Stimulated activated CD4-positive, alpha-beta T cell treated with anti-CD3 and anti-CD28 coated beads, Interleukin-12 subunit alpha, Interleukin-12 subunit beta, amount 100 ng/mL, for 48 hours (primary cell): ENCODE measurements at places on chromosomes 4 and X.
A peak's percentile ranks its signal among the peaks of the same experiment; 100 is the strongest.

GRCh38 chr4:109327641-109328040, 25.2 kb upstream of the COL25A1 start:
- no peak for DNase-seq

DNA sequence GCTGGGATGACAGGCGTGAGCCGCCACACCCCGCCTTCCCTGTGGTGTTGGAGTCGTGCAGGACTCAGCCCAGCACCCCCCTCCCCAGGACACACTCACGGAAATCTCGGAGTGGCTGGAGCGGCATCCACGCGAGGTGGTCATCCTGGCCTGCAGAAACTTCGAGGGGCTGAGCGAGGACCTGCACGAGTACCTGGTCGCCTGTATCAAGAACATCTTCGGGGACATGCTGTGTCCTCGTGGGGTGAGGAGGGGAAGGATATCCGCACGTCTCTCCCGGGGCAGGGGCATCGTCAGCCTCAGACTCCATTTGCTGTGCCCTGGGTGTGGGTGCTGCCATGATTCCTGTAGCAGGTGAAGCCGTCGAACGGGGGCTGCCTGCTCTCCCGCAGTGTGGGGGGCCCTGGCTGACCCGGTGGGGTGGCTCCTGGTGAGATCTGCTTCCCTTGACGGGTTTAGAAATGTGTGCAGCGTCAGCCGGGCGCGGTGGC, 10.3 kb downstream of the PLCXD1 start:
- DNase-seq: no peak

GRCh38 chrX:133921764-133922389, 63.5 kb downstream of the GPC3 start:
- DNase-seq: no peak

DNA sequence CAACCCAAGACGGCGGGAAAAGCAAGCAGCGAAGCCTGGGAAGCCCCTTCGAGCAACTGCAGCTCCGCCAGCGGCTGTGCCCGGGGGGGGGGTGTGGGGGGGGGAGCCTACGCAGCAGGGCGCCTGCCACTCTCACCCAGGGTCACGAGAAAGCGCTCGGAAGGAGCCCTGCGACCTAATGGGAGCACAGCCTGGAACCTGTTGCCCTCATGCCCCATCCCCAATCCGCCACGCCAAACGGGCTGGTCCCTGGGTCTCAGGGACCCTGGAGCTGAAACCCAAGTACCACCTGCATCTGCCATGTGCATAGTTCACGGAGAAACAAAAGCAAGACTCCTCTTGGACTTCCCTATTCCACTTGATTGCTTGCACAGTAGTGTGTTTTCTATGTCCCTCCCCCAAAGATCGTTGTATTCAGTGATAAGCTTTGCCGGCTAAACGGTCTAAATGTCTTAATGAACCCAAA, 359 bp upstream of the GAB3 start:
- DNase-seq: no peak

GRCh38 chr4:70704215-70704930, 16.0 kb downstream of the UTP3 start:
- no peak for DNase-seq

DNA sequence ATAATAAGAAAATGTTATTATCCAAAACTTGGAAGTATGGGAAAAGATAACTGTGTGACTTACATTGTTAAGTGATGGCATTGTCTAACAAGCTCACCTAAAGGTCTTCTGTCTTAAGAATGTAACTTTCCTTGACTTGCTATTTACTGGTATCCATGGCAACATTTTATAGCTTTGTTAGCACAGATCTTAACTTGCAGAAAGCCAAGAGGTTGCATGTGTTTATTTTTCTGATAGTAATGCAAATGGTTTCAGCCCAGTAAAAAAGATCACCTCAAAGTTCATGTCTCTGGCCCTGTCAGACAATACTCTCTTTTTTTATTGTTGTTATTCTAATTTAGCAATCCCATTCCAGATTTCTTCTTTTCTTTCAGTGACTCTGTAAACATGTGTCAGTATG, 425.3 kb downstream of the SPRY1 start:
- DNase-seq: no peak

DNA sequence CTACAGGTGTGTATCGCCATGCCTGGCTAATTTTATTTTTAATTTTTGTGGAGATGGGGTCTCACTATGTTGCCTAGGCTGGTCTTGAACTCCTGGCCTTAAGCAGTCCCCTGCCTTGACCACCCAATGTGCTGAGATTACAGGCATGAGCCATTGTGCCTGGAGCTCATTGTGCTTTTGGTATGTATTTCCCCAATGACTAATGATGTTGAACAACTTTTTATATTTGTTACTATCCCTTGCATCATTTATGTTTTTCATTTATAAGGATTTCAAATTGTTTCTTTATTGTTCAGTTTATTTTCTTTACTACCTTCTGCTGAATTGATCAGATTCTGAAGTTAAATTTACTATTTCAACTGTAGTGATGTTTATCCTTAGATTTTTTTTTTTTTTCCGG, 199.7 kb downstream of the CEP135 start:
- no peak for DNase-seq

DNA sequence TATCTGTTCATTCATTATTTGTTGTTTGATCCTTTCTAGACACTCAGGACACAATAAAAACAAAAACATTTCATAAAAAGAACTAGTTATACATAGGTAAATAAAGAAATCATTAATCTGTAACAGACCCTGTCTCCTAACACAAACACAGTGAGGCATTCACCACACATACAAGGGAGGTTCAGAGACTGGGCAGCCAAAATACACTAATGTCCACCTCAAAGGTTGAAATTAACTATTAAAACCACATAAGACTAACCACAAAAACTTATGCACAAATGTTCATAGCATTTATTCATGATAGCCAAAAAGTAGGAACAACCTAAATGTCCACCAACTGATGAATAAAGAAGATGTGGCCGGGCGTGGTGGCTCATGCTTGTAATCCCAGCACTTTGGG, 7.8 kb downstream of the PAPSS1 start:
- no peak for DNase-seq

GRCh38 chr4:137677863-137678262, 145.6 kb upstream of the PCDH18 start:
- no peak for DNase-seq

- DNase-seq: no peak
Observed at GRCh38 chr4:7757501-7758471, 181.9 kb downstream of the AFAP1 start.

DNA sequence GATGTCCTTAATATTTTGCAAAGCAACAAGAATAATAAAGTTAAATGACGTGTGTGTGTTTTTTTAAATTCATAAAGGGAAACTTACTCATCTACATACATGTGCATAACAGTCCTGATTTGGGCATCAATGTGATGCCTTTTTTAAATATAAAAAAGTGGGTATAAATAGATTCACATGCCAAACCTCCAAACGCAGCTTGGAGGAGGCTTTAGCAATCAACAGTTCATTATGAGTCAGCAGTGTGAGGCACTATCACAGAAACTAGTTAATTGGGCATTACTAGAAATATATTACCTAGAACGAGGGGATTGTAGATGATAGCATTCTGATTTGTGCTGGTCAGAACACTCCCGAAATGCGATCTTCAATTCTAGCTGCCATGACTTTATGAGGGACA, 115.1 kb downstream of the HS6ST2 start:
- DNase-seq: no peak

DNA sequence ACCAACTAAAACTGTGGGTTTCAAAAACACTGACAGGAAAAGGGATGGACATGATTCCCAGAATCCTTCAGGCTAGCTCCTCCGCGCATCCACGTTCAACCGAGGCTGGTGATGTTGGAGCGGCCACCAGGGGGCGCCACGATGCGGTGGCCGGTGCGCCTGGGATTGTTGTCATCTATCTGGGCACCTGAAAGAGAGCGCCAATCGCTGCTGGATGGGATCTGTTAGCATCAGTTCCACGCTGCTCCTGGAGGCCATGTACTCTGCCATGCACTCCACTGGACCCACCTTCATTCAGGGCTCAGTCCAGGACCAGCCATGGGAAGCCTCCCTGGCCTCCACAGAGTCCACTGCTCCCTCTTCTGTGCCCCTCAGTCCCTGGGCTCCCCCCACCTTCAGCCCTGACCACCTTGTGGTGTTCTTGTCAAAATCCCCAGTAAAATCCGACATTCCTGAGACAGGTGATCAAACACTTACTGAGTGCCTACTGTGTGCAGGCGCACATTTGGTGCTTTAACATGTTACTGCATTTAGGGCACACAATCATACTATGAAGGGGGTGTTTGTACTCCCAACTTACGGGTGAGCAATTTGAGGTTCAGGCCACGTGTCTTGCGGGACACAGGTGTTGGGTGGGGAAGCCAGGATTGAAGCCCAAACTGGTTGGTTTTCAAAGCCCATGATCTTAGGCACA, 71.1 kb downstream of the CRMP1 start:
- DNase-seq: no peak

GRCh38 chr4:155973639-155974475, 20.2 kb upstream of the CTSO start:
- no peak for DNase-seq

GRCh38 chr4:2461246-2461960, 7.5 kb upstream of the RNF4 start:
- no peak for DNase-seq

- no peak for DNase-seq
Observed at GRCh38 chr4:127151941-127152340, 480.8 kb upstream of the INTU start.

DNA sequence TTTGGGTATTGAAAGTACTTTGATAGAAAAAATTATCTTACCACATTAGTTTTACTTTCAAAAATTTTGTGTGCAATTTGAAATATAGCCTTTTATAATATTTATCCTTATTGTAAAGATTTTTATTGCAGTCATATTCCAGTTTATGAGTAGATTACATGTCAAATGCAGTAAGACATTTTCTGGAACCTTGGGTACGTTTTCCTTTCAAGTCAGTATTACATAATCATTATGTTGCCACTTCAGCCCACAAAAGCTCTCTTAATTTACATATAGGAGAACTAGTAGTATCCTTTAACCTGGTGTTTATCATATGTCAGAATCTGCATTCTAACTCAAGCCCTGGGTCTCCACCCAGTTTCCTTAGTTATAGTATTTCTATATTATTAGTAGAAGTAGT, 98.5 kb downstream of the CENPC start:
- DNase-seq: no peak

GRCh38 chr4:11440481-11441193, 11.9 kb upstream of the HS3ST1 start:
- DNase-seq: no peak

- DNase-seq: no peak
Observed at GRCh38 chrX:77398330-77398954, 48.7 kb upstream of the FGF16 start.

- DNase-seq: no peak
Observed at GRCh38 chr4:41359422-41359775, 102.7 kb downstream of the UCHL1 start.

- DNase-seq: no peak
Observed at GRCh38 chrX:46838486-46838870, 1.6 kb downstream of the RP2 start.

- no peak for DNase-seq
Observed at GRCh38 chr4:48962636-48963035, 23.4 kb upstream of the CWH43 start.

- no peak for DNase-seq
Observed at GRCh38 chrX:132004728-132005127, 18.4 kb upstream of the STK26 start.

DNA sequence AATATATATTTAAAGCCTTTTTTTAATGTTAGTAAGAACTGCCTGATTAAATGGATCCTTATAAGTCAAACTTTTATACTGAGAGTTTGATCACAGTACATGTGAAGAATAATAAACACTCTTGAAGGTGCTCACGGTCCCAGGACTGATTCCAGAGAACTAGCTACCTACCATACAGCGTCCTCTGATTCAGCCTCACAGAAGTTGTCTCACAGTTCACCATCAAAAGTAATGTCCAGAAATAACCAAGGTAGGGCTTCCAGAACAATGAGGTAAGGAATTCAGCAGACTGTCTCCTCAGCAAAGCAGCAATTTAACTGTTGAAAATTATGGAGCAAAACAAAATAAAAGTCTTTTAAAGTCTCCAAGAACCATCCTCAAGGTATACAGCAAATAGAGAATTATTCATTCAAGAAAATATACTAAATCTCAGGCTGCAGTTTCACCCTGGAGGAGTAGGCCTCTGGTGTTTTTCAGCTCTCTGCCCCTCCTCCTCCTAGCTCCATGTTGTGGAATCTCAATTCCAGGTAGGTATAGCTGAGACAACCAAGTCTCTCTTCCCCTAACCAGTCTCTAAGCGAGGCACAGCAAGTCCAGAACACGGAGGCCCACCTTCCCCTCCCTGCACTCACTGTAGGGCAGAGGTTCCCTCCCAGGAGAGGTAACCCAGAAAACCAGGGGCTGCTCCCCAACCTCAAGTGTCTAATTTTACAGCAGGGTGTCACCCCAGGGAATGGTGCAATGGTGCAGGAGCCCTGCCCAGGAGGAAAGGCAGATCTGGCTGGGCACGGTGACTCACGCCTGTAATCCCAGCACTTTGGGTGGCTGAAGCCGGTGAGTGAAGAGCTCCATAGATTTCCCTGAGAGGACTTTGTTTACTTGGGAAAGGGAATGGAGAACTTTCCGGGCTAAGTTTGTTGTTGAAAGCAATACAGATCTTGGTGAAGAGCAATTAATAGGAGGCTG, 28.6 kb downstream of the FAM241A start:
- DNase-seq: no peak

DNA sequence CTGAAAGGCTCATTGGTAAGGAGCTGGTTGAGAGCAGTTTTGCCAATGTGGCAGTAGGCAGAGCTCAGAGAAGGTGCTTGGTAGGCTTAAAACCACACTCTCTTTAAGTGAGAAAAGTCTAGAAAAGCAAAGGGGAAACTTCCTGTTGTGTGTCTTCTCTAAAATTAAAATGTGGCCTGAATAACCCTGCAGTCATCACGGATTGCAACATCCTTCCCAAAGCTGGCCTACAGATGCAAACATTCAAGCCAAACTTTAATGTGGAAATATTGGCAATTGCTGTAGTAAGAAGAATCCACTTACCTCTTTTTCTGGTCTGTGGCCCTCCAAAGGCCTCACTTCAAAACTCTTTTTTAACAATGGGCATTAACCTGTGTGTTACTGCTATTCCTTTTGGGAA, 348.5 kb downstream of the OPHN1 start:
- DNase-seq: no peak

DNA sequence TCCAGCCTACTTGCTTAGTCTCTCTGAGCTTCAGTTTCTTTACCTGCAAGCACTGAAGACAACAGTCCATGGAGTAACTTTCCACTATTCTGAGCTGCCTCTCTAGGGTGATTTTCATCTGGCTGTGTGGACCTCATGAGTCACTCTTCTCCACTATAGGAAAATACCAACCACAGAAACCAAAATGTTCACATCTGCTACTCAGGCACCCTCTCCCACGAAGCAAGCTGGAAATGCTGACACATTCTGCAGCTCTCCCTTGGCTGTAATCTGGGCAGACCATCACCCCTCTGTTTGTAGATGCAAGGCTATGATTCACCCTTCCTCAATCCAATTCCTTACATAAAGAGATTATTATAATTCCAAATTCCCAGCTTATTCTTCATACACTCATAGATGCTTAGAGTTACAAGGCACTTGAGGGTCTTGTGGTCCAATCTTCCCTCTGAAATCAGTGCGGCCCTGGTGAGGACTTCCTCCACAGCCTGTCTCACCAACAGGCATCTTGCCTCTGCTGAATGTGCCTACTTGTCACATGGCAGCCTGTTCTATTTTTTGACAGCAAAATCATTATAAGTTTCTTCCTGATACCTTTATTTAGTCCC, 97.0 kb upstream of the LNX1 start:
- DNase-seq: peak; percentile 40

GRCh38 chr4:13530823-13531624, 13.3 kb downstream of the NKX3-2 start:
- DNase-seq: no peak

GRCh38 chr4:142405695-142406498, 440.2 kb downstream of the INPP4B start:
- no peak for DNase-seq

- DNase-seq: no peak
Observed at GRCh38 chr4:102321260-102321995, 23.9 kb downstream of the SLC39A8 start.
